ENCODE measurements at places on chromosomes 2 and 18.

GRCh38 chr18:56173542-56174220 is 464.7 kb downstream of the TXNL1 start:
- no peak for DNase-seq

GRCh38 chr2:127610561-127610960 is 35.4 kb upstream of the GPR17 start:
- DNase-seq = no peak

- no peak for DNase-seq
Measured at GRCh38 chr2:64135421-64135820, 8.8 kb downstream of the PELI1 start.

GRCh38 chr2:172885996-172886395 is 150.4 kb downstream of the RAPGEF4 start:
- DNase-seq = no peak

- no peak for DNase-seq
Measured at GRCh38 chr18:5841518-5841917, 53.8 kb downstream of the TMEM200C start.

DNA sequence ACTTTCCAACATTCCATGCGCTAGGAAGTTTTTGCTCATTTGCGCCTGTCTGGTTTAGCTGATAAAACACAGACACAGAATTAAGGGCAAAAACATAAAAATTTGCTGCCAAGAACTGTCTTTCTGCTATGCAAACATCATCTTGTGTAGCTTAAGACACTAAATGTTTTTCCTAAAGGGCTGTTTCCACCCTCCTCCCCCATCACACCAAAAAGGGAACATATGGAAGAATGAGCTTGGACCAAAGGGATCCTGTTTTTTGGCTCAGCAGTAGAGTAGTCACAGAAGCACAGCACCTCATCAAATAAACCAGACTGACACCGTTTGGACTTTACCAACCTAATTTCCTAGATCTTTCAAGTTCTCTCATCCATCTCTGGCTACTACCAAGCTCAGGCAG is 210.1 kb downstream of the ZNF521 start:
- no peak for DNase-seq

DNA sequence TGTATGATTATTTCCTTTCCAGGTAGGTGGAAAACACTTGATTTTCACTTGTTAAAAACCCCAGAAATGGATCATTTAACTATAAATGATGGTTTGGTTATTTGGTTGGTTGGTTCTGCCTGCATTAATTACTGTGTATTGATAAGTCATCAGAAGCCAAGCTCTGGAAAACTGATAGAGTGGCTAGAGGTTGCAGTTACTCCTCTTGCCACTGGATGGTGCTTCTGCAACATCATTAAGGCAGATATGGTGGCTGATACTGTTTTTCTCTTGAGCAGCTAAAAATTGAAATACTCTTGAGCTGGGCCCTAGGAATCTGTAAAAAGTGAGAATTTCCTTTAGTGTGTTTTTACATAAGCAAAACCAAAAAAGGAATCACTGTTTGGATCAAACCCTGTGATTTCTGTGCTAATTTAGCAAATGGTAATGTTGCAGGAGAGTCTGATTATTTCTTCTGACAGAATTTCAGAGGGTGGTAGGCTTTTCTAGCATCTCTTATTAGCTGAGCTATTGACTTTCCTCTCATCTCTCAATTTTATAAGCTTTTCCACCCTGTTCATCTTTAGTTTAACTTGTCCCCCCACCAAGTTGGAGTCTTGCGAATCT is 54.3 kb downstream of the RAB10 start:
- DNase-seq = no peak

GRCh38 chr2:237180187-237180586 is 94.5 kb downstream of the COPS8 start:
- no peak for DNase-seq

GRCh38 chr18:62418258-62418657 is 93.1 kb downstream of the TNFRSF11A start:
- no peak for DNase-seq

DNA sequence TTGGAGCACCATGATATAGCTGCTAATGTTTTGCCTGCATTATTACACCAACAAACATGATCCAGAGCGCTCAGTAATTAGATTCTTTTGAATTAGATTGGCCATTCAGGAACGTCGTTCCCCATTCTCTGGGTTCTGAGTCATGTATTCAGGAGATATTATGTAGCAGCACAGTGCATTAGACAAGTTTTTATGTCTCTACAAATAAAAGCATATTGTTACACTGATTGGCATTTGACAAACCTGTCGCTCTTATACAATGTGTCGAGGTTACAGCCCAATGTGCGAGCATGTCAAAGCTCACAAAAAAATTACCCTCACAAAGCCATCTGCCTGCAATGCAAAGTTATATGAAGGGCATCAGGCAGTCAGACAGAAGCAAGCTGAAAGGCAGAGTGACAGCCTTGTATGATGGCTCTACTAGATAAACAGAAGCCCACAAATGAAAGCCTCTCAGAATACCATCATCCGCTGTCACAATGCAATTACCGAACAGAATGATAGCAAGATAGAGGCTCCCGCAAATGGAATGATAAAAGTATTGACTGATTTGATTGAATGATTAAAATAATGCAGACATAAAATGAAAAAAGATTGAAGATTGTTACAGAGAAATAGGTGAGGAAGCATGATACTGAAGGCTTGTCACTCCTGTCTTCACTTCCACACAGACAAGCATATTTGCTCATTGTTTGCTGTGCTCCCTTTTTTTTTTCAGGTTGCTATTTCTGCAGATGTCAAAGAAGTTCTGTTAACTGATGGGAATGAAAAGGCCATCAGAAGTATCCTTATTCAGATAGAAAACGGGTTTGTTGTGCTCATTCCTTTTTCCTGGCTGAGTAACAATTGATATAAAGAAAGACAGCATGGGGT is 234.6 kb upstream of the SIX3 start:
- DNase-seq = no peak

DNA sequence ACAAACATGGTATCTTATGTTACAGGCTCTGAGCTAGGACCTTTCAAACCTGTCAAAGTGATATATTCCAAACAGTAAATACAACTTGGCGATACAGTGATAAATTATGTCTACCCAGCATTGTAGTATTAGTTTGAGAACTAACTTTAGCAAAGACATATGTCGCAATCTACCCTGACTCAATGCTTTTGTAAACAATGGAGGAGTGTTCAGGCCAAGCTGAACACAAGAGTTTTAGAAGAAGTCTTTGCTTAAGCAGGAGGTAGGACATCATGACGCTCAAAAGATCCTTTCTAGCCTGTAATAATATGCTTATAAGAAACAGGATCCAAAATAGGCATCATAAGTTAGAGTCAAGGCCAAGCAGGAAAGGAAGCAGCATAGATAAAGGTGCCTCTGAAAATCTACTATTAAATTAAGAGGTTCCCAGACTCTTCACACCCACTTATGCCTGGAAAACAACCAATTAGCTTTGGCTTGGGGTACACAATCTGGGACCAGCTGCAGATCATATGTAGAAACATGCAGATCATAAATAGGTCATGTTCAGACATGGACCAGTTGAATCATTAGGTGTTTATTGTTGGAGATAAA is 132.5 kb downstream of the CSRNP3 start:
- DNase-seq = no peak

GRCh38 chr2:233325256-233325655 is 17.6 kb downstream of the SAG start:
- DNase-seq = no peak

- no peak for DNase-seq
Measured at GRCh38 chr2:20593072-20594034, 57.5 kb downstream of the HS1BP3 start.

GRCh38 chr18:49510393-49511115 is 23.5 kb upstream of the C18orf32 start:
- DNase-seq = peak; percentile 15

GRCh38 chr2:137133225-137133624 is 367.9 kb downstream of the THSD7B start:
- no peak for DNase-seq

- DNase-seq = no peak
Measured at GRCh38 chr2:206432193-206433082, 10.9 kb upstream of the ADAM23 start.

DNA sequence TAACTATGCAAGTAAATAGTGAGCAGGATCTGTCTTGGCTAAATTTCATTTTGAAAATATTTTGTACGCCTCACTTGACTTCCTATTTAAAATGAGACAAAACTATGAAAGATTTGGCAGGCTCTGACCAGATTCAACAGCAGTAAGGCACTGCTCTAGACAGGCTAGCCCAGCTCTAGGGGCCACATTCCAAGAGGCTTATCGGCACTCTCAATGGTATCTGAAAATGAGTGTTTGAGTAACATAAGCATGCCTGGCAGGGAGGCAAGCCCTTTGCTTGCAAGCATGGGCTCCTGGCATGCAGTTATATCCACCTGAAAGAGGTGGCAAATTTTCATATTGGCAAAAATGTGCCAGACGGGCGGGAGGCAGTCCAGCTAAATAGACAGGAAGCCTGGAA is 10.5 kb downstream of the CAPN13 start:
- no peak for DNase-seq
